Central memory CD4-positive, alpha-beta T cell (primary cell): ENCODE measurements at places on chromosomes 2 and 18.

- DNase-seq, result no peak
These were observed 60.2 kb upstream of the TCF7L1 start for GRCh38 chr2:85073033-85073432.

DNA sequence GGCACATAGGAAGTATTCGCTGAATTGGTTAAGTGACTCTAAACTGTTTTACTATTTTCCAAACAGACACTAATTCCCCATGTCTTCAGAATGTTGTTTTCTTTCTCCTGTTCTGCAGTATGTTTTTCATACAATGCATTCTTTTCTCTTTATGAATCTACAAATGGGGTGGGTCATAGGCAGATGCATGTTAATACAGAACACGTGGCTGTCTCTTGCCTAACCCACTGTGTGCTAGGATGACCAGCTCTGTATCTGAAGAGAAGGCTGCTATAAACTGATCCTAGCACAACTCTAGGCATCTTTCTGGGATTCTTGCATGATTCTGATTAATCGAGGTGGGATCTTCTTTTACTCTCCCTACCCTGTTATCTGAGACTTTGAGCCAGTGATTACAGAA lies 826.0 kb downstream of the PLCL1 start:
- no peak for DNase-seq

- no peak for DNase-seq
These were observed 216.9 kb upstream of the REV1 start for GRCh38 chr2:99706735-99707134.

GRCh38 chr2:598058-598802 lies 79.0 kb downstream of the TMEM18 start:
- no peak for DNase-seq

DNA sequence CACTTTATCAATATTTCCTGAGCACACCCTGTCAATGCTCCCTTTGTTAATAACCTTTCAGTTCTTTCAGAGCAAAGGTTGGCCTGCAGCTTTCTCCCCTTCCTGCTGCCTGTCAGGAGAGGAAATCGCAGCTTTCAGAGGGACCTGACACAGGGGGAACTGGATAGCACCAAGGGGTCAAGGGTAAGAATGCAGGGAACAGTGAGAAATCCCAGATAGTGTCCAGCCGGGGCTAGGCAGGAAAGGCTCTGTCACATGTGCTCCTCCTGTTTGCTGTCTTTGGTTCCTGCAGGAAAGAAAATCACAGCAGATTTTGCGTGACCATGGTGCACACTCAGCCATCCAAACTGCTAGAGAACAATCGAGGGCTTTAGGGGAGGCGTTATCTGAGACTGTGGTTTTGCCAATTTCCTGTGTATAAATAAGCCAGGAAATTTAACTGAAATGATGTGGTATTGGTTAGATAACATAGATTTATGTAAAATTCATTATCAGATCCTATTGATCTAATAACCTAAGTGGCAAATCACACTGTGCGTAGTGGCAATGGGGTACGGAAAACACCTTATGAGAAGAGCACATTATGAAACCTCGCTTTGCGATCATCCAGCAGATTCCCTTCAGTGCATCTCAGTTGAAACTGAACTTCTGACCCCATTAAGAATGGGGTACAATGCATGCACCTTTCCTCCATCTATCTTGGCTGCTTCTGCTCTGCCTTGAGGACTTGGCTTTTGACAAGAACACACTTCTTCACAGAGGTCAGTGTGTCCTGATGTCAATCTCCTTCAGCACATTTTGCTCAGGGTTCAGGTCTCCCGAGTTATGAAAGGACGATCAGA lies 178.0 kb downstream of the ICOS start:
- no peak for DNase-seq
